ENCODE measurements at places on chromosomes 6 and 20.

GRCh38 chr6:168496139-168496996, 55.4 kb downstream of the SMOC2 start:
- no peak for DNase-seq

- no peak for DNase-seq
These were observed 8.7 kb upstream of the ATRN start for GRCh38 chr20:3461911-3462677.

GRCh38 chr6:12060780-12061609, 48.9 kb downstream of the HIVEP1 start:
- peak; percentile 34 for DNase-seq

DNA sequence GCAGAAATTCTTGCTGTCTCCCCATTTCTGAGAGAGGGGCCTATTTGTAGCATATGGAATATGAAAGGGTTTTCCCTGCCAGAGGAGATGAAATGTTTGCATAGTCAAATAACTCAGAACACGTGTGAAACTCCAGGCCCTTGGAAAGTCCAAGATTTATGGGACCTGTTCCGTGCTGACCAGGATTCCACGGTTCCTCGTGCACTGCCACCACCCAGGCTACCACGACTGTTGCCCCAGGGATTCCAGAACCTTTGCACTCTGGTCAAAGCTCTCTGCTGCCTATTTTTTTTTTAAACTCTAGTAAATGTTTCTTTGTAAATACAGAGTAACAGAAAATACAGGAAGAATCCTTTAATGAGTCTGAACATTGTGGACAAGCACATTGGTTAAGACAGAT, 35.0 kb downstream of the MYLK4 start:
- DNase-seq, result no peak

DNA sequence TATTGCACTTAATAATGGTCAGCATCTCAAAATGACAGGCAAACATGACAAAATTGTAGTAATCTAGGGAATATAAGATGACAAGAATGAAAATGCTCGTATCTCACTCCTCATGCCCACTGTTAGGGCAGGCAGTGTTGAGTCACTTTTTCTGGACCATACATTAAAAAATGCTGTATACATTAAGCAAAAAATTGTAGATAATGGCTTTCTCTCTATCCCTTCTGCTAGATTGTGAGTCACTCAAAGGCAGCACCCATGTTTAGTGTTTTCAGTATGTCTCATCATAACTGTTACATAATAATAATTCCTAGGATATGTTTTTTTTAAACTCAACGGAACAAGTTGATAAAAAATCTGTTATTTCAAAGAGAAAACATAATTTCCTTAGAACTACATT, 199.3 kb downstream of the TENT5A start:
- DNase-seq, result no peak

GRCh38 chr6:127267646-127268625, 1.3 kb downstream of the RNF146 start:
- no peak for DNase-seq

GRCh38 chr20:63531686-63532448, 5.3 kb downstream of the PTK6 start:
- DNase-seq, result no peak

DNA sequence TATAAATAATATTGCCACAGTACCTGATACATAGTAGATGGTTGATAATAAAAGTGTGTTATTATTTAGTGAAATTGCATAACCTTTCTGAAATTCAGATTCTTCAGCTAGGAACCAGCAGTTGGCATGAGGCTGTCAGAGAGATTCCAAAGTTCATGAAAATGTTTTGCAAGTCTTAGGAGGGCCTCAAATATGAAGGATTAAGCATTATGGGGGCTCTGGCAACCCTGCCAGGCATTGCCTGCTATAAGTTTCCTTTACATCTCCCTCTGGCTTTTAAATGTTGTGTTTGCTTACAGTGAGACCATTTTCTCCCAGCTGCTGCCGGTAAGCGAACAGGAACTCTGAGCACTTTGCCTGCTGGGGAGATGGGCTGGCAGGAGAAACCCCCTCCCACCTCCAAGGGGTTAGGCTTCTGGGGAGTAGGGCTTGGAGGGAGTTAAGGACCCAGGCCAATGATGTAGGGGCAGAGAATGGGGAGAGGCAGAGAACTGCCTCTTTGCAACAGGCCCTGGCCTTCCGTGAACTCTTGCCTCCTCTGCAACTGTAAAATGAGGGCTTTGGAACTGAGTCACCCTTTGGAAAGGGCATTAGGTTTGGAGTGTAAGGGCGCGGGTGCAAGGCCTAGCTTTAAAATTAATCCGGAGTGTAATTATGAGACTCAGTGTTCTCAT, 33.2 kb upstream of the KIF3B start:
- DNase-seq, result no peak

GRCh38 chr6:147078602-147079001, 125.6 kb upstream of the STXBP5 start:
- no peak for DNase-seq

DNA sequence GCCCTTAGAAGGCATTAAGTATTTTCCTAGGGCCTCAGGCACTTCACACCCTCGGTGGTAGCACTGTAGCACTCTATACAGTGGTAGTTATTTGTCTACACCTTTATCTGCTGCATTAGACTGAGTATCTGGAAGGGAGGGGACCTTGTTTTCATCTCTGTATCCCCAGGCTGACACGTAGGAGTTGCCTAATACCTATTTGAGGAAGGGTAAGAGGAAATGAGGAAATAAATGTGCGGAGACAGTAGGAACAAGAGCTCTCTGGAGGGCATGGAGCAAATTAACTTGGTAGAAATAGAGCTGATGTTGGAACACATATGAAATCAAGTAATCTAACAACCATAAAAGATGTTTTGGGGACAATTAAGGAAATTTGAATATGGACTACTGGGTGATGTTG, 3.9 kb downstream of the CNPY3 start:
- DNase-seq, result no peak

- DNase-seq, result no peak
These were observed 10.7 kb downstream of the COL9A1 start for GRCh38 chr6:70292193-70292592.

- DNase-seq, result no peak
These were observed 125.8 kb upstream of the ENPP5 start for GRCh38 chr6:46296586-46296985.

- no peak for DNase-seq
These were observed 778.4 kb upstream of the GJE1 start for GRCh38 chr6:141354191-141354955.

DNA sequence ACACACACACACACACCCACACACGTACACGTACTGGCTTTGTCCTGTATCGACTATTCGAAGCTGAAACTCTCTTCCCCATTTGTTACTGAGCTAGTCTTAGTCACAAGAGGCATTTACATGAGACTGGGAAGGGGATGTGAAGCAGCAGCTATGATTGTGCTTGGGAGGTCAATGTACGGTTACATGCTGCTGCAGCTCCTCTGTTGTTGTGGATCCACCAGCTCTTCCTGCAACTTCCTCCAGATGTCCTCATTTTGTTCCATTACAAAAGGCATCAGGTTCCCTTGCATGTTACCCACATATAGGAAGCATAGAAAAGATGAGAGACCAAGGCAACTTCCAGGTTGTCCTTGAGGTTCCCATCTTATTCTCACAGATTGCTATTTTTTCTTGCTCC, 612.4 kb upstream of the IMPG1 start:
- no peak for DNase-seq

DNA sequence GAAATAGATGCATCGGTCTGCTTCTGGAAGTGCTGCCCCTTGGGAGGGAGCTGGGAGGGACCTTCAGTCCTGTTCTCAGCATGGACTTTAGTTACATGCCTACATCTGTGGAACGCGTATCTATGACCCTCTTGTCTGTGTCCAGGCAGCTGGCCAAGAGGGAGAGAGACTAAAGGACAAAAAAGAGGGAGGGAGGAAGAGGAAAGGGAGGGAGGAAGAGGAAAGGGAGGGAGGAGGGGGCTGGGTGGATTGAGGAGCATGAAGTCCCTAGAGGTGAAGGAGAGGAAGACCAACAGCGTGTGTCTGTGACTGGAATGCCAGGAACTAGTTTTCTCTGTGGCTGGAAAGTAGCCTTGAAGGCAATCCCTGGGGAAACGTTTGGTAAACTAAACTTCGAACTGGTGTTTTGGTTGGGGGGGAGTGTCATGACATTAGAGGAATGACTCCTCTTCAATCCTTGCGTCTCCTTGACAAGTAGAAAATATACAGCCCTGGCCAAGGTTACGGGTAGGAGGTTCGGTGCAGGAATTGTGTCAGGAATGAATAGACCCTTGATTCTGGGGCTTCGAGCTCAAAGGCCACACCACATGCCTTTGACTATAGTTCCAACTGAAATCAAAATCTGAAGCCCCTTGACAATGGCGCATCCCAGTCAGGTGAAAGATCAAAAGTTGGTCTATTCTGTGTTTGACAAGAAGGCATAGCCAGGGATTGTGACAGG, 52.0 kb upstream of the PLEKHG1 start:
- no peak for DNase-seq

DNA sequence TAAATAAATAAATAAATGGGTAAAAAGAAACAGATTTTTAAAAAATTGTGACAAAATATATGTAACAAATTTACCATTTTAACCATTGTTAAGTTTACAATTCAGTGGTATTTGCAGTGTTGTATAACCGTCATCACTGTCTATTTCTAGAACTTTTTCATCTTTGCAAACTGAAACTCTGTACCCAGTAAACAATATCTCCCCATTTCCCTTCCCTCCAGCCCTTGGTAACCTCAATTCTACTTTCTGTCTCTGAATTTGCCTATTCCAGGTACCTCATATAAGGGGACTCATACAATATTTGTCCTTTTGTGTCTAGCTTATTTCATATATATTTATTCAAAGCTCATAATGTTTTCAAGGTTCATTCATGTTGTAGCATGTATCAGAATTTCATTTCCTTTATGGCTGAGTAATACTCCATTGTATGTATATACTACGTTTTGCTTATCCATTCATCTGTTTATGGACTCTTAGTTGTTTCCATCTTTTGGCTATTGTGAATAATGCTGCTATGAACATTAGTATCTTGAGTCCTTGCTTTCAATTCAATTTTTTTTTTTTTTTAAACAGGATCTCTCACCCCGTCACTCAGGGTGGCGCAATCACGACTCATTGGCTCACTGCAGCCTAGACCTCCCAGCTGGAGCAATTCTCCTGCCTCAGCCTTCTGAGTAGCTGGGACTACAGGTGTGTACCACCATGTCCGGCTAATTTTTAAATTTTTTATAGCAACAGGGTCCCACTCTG, 8.9 kb downstream of the MANBAL start:
- DNase-seq, result no peak

- DNase-seq, result no peak
These were observed 115.2 kb downstream of the PSMB1 start for GRCh38 chr6:170437719-170438401.

GRCh38 chr20:31916708-31917107, 35.1 kb downstream of the PDRG1 start:
- DNase-seq, result no peak

DNA sequence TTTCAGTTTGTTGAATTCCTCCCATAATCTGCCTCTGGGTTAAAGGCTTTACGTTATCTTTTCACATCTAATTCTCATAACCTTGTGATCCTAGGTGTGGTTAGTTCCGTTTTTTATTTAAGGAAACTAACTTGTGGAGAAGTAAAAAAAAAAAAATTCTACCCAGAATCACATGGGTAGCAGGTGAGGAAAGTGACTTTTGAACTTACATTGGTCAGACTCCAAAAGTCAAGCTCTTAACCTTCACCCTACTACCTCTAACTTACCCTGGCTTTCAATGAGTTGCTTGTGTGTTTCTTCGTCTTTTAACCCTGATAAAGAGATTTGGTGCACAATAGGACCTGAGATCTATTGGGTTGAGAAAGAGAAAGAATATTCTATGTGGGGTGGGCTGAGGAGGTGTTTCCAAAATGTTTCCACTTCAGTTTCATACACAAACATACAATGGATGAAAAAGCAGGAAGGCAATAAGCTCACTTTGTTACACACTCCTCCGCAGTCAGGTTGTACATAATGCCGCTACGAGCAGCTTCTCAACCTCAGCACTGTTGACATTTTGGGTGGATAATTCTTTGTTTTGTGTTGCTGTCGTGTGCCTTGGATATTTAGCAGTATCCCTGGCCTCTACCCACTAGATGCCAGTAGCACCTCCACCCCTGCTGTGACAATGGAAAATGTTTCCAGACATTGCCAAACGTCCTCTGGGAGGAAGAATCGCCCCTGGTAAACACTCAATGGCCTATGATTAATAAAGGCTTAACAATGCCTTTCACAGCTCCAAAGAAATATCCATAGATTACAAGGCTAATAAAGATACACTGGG, 193.0 kb upstream of the ZNF217 start:
- no peak for DNase-seq

GRCh38 chr20:7305976-7306375, 538.5 kb downstream of the BMP2 start:
- DNase-seq, result no peak

- no peak for DNase-seq
These were observed 365.2 kb upstream of the JARID2 start for GRCh38 chr6:14880677-14881076.

DNA sequence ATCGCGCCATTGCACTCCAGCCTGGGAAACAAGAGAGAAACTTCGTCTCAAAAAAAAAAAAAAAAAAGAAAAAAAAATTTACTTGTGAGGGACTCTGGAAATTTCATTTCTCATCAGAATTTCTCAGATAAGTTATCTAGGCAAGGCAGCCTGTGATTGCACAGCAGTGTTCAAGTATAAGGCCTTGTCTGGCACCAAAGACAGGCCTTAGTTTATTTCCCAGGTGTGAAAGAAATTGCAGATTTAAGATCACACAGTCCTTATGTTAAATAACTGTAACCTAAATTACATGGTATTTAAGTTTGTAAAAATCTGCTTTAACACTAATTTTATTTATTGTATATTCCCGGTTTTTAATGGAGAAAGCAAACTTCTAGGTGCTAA, 34.8 kb downstream of the HFE start:
- no peak for DNase-seq

- no peak for DNase-seq
These were observed 434.2 kb downstream of the BCKDHB start for GRCh38 chr6:80540700-80541099.

DNA sequence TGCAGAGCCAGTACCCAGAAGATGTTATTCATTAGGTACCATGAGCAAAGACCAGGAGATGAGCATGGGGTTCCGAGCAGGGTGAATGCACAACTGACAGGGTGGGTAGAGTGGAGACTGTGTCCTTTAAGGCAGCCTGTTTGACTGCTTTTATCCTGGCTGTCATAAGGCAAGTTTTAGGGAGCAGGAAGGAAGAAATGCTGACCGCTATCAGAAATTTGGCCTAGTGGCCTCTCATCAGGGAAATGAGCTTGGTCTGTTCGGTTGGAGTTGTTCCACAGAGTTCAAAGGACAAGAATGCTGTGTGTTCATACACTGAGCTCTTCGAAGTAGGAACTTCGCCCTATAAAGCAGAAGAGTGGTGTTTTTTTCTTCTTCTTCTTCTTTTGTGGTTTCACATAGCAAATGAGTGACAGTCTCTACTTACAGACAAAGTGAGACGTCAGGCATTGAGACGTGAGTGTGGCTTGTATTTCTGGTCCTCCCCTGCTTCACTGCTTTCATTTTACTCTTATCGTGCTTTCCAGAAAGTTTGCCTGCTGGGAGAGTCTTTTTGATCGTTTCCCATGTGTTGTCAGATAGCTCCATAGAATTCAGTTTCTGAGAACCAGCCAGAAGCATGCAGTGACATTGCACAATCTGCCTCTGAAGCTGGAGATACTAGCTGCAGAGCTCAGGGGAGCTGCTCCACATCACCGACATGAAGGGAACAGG, at the start of gene CASS4:
Gene CASS4, plus strand, starts transcription at position 502 of the 714 bp plus-strand sequence. Its CDS starts 199 bp downstream, at position 701.
- no peak for DNase-seq
